ENCODE measurements at places on chromosomes 5 and 9. TPM values are rescaled to one million over a fixed set of nuclear protein-coding genes. Genes with fewer than 3 reads are reported as not detected.

The HSPB3 gene
- total RNA-seq, result not detected

DNA sequence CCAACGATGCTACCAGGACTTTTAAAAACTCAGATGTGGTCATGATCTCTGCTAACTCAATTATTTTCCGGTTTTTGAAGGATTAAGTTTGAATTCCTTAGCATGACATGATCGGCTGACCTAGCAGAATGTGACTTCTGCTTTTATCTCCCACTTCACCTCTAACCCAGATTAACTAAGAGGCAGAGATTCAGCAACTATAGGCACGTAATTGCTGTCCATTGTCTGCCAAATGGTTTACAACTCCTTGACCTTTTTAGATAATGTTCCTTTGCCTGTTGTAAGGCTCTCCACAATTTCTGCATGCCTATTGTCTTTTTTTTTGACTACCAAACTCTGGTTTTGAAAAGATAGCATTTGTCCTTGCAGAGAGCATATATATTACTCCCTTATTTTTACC, 268.2 kb downstream of the BRINP1 start:
- DNase-seq, result no peak

DNA sequence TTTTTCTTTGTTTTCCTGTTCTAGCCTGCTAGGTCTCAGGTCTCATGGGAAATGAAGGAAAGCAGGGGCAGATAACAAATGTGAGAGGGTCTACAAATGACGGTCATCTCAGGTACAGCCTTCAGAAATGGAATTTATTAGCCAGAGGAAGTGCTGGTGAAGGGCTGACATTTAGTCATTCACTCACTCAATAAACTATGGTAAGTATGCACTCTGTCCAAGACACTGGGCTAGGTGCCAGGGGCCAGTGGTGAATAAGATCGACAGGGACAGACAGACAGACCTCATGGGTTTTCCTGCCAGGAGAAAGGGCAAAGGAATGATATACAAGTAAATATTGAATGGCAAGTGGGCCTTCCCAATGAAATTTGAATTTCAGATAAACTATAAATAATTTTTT, 6.3 kb downstream of the PDE6A start:
- DNase-seq, result no peak

DNA sequence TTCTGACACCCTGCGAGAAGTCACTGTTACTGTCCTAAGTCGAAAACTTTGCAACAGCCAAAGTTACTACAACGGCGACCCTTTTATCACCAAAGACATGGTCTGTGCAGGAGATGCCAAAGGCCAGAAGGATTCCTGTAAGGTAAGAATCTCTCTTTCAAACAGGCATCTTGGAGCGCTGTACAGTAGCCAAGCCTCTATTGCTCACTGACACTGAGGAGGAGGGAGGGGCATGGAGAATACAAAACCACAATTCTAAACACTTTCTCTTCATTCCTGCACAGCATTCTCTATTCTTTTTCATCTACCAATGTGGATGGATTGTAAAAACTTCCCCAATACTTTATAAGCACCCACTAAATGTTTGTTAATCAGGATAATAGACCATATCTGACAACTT, 7.4 kb downstream of the GZMK start:
- DNase-seq, result no peak

GRCh38 chr9:136379891-136380290, 6.4 kb upstream of the CARD9 start:
- no peak for DNase-seq

All from activated CD4-positive, alpha-beta memory T cell treated with anti-CD3 and anti-CD28 coated beads, Interleukin-2, amount 10 ng/mL, durations not matched to agents 7 days and 5 days (primary cell).